AG09309 (cell line): ENCODE measurements at places on chromosomes 11 and 22.

DNA sequence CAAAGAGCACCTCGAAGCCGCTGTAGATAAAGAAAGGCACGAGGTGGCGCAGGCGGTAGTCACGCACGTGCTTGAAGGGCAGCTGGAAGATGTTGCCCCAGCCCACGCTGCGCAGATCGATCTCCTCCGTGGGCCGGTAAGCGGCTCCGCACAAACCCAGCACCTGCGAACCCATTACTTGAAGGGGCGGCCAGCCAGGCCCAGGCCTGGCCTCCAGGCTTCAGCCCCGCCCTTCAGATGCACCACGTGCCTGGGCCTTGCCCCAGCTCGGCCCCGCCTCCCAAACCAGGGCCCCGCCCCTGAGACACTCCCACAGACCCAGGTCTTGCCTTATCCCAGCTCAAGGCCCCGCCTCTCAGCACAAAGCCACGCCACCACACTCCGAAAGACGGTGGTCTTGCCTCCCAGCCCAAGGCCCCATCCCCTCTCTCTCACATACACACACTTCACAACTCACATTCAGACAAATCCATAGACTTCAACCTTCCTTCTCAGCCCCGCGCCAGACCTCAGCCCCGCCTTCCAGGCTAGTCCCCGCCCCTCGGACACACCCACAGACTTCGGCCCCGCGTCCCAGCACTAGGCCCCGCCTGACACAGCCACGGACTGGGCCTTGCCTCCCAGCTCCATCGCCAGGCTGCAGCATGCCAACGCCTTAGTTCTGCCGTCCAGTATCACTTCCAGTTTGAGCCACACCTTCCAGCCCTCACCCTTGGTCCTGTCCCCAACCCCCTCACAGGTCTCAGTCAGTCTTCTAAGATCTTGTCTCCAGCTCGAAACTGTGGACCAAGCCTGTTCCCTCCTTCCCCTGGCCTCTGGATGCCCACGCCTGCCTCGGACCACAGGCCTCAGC, 7.0 kb downstream of the UNC93B1 start:
- no peak for DNase-seq

GRCh38 chr11:60791153-60791933, 6.2 kb downstream of the MS4A10 start:
- DNase-seq: no peak

- DNase-seq: no peak
These were observed 23.9 kb downstream of the RTN4R start for GRCh38 chr22:20244250-20244648.

GRCh38 chr11:95353706-95354105, 122.7 kb upstream of the SESN3 start:
- DNase-seq: no peak

DNA sequence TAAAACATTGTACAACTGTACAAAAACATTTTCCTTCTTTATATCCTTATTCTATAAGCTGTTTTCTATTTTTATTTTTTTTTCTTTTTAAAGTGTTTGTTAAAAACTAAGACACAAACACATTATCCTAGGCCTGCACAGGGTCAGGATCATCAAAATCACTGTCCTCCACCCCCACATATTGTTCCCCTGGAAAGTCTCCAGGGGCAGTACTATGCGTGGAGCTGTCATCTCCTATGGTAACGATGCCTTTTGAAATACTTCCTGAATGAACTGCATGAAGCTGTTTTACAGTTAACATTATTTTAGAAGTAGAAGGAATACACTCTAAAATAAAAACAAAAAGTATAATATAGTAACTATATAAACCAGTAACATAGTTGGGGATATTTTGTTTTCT, 67.2 kb downstream of the ZC3H12C start:
- DNase-seq: no peak
